ENCODE measurements at places on chromosomes 4 and X.

- no peak for DNase-seq
Measured at GRCh38 chr4:38603652-38604051, 60.3 kb upstream of the KLF3 start.

- DNase-seq: peak; percentile 57
Measured at GRCh38 chr4:109359040-109359646, 56.7 kb upstream of the COL25A1 start.

DNA sequence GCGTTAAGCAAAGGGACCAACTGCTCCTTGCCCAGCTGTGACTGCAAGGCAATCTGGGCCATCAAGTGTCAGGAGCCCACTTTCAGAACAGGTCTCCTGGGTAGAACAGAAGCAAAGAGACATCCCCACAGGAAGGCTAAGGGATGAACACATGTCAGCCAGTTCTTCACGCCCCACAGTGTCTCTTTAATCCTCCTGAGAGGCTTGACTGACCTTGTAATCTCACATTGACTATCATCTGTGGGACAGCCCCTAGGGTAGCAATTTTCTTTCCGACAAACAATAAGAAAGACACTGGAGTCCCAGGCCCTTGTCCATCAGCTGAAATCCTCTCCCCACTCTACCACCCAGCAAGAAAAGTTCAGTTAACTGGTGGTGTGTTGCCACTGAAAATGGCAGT lies 1.0 kb downstream of the CHRDL1 start:
- DNase-seq: no peak

DNA sequence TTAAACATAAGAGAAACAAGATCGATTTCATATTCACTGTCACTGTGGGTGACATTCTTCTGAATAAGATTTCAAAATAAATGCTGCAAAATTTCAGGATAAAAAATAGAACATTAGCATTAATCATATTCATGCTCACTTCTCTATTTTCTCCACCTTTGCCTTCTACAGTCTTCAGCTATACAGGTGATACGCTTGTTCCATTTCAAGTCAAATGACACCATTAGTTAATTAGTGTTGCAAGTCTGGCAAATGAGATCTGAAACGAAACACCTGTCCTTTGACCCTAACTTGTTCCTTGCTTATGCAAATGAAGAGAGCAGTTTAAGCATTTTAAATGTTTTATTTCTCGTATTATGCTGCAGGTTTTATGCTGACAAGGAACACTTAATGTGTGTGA lies 667.5 kb upstream of the MAGEB2 start:
- DNase-seq: no peak

GRCh38 chr4:126957987-126958386 lies 674.8 kb upstream of the INTU start:
- no peak for DNase-seq

GRCh38 chr4:74032064-74032463 lies 6.4 kb downstream of the CXCL3 start:
- DNase-seq: no peak

DNA sequence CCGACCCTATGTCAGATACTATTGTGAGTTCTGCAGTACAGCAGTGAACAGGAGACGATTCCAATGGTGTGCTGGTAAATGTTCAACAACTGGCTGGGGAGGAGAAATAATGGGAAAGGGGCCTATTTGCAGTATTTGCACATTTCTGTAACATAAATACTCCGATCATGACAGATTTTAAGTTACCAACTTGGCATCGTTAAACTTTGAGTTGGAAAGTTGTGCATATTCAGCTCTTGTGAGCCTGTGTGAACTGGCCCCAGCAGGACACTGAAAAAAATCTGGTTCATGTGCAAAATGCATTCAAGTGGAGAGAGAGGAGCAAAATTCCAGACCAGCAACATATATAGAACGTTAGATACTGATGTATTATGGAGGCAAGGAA lies 175.0 kb downstream of the MAPK10 start:
- no peak for DNase-seq

- no peak for DNase-seq
Measured at GRCh38 chr4:169268951-169269760, 1.6 kb downstream of the SH3RF1 start.

- DNase-seq: peak; percentile 38
Measured at GRCh38 chr4:40055863-40056715, 561 bp upstream of the N4BP2 start.

GRCh38 chr4:176746846-176747245 lies 45.9 kb downstream of the VEGFC start:
- no peak for DNase-seq

DNA sequence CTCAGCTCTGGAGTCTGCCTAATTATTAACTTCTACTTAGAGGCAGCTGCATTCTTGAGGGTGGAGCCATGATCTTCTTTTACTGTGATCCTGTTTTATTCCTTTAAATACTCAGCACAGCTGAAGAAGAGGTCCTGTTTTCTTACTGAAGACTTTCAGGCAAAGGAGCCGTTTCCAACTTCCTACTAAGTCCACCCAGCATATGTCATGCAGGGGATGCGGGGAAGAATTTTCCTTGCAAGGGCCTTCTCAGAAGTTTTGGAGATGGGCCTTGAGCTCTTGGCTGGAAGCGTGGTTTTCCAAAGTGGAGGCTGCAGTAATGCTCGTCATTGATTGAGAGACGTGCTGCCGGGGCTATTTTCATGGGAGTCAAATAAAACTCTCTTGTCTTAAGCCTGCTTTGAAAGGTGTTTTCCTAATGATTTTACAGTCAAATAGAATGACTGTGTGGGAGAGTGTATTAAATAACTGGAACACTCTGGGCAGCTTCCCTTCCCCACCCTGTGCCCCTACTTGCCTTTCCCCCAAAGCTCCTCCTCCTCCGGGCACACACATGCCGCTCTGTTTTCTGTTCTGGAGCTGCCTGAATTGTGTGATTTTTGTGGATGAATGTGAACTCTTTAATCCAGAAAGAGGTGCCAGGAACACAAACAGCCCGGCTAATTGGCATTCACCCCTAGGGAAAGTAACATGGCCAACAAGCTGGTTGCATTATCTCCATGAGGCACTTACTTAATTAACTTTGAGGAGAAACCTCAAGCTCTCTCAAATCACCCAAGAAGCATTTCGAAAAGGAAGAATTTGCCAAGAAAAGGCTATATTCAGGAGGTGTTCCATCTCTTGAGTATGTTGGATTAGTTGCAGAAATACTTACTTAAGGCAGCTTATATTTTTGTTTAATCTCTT lies 28.1 kb downstream of the FGF2 start:
- no peak for DNase-seq

- DNase-seq: no peak
Measured at GRCh38 chr4:18022572-18023050, 1.1 kb upstream of the LCORL start.

- no peak for DNase-seq
Measured at GRCh38 chr4:110417136-110417535, 58.8 kb upstream of the ENPEP start.

Data from CD4-positive, alpha-beta memory T cell (primary cell).